Stimulated activated CD8-positive, alpha-beta memory T cell treated with anti-CD3 and anti-CD28 coated beads, Interleukin-4, amount 100 ng/mL, for 24 hours (primary cell): ENCODE measurements at places on chromosomes 3 and 15.

- no peak for DNase-seq
Measured at GRCh38 chr15:89333959-89334509, 590 bp downstream of the POLG start.

DNA sequence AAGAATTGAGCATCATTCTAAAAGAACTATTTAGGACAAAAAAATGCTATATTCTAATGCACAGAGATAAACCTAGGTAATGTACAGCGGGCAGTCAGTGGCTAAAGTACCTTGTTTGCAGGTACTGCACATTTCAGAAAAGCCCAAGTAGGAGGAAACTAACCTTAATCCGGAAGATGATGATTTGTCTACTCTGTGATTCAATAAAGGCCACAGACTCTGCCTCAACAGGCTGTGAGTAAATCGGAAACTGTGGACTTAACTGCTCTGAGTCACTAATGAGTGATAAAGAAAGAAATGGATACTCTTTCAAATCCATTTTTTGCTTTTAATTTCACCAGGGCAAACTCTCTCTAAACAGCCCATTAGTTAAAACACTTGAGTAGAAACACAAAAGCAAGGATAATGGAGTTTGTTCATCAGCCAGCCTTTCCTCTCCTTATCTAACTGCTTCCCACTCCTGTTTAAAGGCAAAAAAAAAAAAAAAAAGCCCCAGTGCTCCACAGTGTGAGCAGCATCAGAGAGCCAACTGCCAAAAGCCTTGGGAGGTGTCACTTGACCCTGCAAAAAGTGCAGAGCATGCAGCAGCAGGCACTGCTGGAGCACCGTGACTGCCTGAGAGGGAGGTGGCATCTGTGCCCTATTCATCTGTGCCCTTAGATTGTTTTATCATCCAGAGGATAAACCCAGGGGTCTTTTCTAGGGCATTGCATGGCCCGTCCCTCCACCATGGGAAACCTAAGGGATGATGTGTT is 187.7 kb downstream of the SATB1 start:
- DNase-seq = no peak

- DNase-seq = no peak
Measured at GRCh38 chr3:26638113-26638512, 15.5 kb downstream of the LRRC3B start.

DNA sequence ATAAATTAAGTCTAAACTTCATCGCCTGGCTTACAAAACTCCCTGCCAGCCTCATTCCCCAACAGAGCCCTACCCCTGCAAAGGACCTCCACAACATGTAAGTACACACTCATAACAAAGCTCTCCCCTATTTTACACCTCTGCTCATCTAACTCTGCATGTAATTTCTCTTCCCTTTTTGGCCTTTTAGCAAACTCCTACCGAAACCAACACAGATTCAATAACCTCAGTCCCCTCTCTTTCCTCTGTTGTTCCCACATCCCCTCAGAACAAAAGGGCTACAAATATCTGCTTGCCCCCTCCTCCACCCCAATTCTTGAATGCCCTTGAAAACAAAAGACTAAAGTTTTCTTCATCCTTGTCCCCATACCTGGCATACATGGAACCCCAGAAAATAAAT is 662 bp downstream of the UBL7 start:
- no peak for DNase-seq

DNA sequence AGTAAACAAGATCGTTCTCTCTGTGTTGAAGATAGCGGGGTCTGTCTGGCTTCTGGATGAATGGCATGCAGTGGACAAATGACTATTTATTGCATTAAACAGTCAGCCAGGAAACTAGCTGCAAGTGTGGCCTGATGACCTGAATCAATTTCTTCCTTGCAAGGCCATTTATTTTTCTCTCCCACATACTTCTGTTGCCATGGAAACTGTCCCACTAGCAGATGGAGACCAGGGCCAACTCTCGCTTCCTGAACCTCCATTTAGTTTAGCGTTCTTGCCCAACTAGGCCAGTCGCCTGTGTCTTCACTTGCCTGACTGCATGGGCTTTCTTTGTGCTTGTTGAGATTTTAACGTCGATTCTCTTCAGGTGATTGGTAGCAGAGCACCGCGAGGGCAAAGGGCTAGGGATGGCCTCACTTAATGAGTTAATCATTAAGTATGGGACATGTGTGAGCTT is 27.6 kb downstream of the LMCD1 start:
- no peak for DNase-seq

GRCh38 chr3:110564674-110565073 is 506.9 kb upstream of the NECTIN3 start:
- no peak for DNase-seq

DNA sequence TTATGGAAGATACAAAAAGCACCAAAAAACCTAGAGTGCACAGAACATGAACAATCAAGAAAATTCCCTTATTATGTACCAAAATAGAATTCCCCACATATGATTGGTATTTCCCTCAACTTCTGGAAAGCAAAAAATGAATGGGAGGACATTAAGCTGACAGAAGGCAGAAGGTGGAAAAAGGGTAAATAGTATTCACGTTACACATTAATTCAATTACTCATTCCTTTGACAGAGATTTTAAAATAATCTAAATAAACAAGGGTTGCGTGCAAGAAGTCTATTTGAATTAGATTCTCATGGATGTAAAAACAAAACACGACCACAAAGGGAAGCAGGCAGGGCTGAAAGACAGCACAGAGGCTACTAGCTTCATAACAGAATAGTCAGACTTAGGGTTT is 260.5 kb upstream of the ZPLD1 start:
- no peak for DNase-seq

DNA sequence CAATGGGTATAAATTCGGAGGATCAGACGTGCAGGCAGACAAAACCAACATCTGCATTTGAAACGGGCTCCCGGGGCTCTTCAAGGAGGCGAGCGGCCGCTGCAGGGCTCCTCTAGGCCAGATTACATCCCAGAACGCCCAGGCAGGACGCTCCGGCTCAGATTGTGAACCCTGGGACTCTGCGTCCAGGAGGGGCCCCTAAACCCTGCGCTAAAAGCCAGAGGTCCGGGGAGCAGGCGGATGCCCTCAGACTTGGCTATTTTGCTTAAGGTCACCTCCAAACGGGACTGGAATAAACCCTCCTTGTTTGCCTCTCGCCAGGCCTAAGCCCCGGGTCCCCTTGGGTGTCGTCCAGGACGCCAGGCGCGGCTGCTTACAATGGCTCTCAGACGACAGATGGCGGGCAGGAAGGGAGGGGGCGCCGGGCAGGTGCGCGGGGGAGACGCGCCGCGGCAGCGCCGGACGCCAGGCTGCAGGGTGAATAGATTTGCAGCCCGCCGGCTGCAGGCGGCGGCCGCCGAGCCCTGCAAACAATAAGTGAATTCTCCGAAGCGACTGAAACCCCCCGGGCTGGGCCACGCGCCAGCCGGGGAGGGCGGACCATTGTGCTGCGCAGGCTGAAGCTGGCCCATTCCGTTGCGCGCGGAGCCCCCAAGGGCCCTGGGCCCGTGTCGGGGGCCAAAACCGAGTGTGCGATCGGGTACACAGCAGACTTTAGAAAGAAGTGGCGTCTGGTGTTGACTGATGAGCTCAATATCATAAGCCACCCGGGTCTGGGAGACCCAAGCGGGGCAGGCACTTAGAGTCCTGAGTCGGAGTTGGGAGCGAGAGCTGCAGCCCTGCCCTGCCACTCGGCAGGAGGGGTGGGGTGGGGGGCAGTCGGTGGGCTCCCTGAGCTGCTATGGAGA is 32.3 kb upstream of the AMOTL2 start:
- DNase-seq = no peak
